Panc1 (cell line): ENCODE measurements at places on chromosomes 13 and 19. TPM values are rescaled to one million over a fixed set of nuclear protein-coding genes. Genes with fewer than 3 reads are reported as not detected.

DNA sequence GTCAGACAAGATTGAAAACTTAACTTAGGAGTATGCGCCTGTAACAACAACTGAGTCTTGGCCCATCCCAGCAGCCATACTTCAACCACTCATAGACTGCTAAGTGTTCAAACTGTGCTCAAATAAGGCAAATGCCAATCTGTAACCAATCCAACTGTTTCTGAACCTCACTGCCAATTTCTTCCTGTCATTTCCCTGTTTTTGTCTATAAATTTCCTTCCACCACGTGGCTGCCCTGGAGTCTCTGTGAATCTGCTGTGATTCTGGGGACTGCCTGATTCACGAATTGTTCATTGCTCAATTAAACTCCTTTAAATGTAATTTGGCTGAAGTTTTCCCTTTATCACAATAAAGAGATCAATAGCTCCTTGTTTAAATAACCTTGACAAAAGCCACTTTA lies 50.8 kb upstream of the FREM2 start:
- H3K4me3 ChIP-seq: no peak overlapping the region
- no peaks in the 10 kb centered on the region for H3K27me3 ChIP-seq
- no peak for DNase-seq
- H3K4me1 ChIP-seq: no peaks in the 10 kb centered on the region

DNA sequence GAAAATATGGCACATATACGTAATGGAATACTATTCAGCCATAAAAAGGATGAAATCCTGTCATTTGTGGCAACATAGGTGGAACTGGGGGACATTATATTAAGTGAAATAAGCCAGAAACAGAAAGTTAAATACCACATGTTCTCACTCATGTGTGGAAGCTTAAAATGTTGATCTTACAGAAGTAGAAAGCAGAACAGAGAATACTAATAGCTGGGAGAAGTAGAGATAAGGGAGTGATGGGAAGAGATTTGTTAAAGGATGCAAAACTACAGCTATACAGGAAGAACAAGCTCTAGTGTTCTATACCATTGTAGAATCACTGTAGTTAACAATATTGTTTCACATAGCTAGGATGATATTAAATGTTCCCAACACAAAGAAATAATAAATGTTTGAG lies 68.1 kb downstream of the RUBCNL start:
- H3K36me3 ChIP-seq: no peaks in the 10 kb centered on the region
- no peaks in the 10 kb centered on the region for H3K27me3 ChIP-seq
- no peak for DNase-seq
- H3K4me1 ChIP-seq: no peaks in the 10 kb centered on the region
- H3K27ac ChIP-seq: no peak overlapping the region

- no peak overlapping the region for H3K27ac ChIP-seq
- H3K36me3 ChIP-seq: no peaks in the 10 kb centered on the region
- H3K4me3 ChIP-seq: no peak overlapping the region
- no peaks in the 10 kb centered on the region for H3K4me1 ChIP-seq
- no peaks in the 10 kb centered on the region for H3K27me3 ChIP-seq
Observed at GRCh38 chr19:41641879-41642485, 15.1 kb upstream of the CEACAM4 start.

DNA sequence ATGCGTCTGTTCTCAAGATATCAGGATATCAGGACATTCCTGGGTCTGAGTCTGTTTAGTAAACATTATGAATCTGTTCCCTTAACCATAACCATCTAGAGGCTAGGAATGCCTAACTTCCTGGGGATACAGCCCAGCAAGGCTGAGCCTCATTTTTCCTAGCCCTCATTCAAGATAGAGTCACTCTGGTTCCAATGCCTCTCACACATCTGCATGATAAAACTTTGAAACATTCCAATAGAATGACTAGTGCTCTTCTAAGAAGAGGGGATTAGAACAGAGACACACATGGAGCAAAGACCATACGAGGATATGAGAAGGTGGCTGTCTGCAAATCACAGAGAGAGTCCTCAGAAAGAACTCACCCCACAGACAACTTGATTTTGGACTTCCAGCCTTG lies 20.6 kb upstream of the CABP5 start:
- no peaks in the 10 kb centered on the region for H3K4me1 ChIP-seq
- H3K36me3 ChIP-seq: no peaks in the 10 kb centered on the region

GRCh38 chr19:30225676-30226463 lies 146.3 kb upstream of the ZNF536 start:
- DNase-seq: no peak
- no peaks in the 10 kb centered on the region for H3K36me3 ChIP-seq
- H3K27ac ChIP-seq: no peak overlapping the region
- peak overlapping the region; percentile 73 for H3K4me3 ChIP-seq
- peaks cover 18% of the 10 kb centered on the region for H3K27me3 ChIP-seq
- peaks cover 15% of the 10 kb centered on the region for H3K4me1 ChIP-seq

DNA sequence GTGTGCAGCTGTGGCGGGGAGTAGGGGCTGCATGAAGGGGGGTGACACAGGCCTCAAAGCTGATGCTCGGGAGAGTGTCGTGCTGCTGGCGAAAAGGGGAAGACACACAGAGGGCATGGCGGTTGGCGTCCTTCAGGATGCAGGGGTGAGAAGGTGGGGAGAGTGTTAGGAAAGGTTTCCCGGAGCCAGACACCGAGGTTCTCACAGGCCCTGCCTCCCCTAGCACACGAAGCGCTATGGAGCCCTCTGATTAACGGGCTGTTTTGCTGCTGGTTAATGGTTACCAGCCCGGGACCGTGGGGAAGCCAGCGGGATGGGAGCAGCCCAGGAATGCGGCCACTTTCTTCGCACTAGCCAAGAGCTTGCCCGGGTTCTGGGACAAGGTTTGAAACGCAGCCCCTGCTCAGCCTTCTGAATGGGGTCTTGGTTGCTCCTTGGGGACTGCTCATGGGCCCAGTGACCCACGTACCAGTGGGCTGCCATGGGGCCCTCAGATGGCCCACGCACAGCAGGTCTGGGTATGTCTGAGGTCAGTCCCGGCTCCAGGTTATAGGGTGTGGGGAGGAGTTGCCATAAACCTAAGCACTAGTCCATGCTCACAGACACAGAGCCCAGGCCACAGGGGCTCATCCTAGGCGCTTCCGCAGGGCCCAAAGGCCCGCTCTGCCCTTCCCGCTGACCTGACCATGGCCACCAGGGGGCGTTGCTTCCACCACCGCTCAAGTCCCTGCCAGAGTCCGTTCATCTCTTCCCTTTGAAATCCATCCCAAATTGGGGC lies 31.3 kb upstream of the ISYNA1 start:
- DNase-seq: no peak
- H3K27me3 ChIP-seq: no peaks in the 10 kb centered on the region

INAFM1 gene
- 13.1 TPM for total RNA-seq

- no peaks in the 10 kb centered on the region for H3K36me3 ChIP-seq
- H3K4me1 ChIP-seq: no peaks in the 10 kb centered on the region
- no peak overlapping the region for H3K4me3 ChIP-seq
- H3K27ac ChIP-seq: no peak overlapping the region
Observed at GRCh38 chr13:19264711-19265110, 83.1 kb upstream of the TUBA3C start.

- DNase-seq: no peak
- H3K27me3 ChIP-seq: no peaks in the 10 kb centered on the region; the same call in 1 of the 2 replicates
- no peaks in the 10 kb centered on the region for H3K36me3 ChIP-seq
- H3K27ac ChIP-seq: no peak overlapping the region
Observed at GRCh38 chr13:110409581-110409992, 102.5 kb downstream of the COL4A2 start.

DNA sequence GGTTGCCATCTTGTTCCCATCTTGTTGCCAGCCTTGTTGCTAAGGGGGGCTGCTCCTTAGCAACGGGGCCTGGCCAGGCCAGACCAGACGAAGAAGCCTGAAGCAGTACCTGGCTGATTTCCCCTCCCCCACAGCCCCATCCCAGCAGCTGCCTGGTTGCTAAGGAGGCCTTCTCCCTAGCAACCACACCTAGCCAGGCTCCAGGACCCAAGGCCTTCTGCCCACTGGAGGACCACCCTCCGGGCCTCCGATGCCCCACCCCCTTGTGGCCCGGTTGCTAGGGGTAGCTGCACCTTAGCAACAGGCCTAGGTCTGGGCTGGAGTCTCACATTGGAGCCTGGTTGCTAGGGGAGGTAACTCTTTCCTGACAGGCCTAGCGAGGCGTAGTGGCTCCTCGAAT lies 3.9 kb downstream of the PRRG2 start:
- H3K4me3 ChIP-seq: no peak overlapping the region
- H3K27me3 ChIP-seq: no peaks in the 10 kb centered on the region
- 0 out of 2 replicates have a peak, but pooled peaks cover 2% of the 10 kb centered on the region for H3K4me1 ChIP-seq
- H3K36me3 ChIP-seq: peaks cover 4% of the 10 kb centered on the region; the same call in 1 of the 2 replicates
- no peak overlapping the region for H3K27ac ChIP-seq

DNA sequence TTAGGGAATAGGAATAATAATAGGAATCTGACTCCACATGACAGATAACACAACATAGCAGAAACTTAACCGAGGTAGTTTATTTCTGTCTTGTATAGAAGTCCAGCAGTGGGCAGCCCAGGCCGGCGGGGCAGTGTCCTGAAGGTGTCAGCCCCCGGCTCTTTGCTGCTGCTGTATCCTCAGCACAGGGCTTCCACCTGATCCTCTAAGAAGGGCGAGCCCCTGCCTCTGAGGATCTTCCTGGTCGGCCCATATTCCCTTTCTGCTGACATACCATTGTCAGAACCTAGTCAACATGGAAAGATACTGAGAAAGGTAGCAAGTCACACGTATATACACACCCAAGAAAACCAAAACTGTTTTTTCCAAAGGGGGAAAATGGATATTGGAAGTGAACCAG lies 56.2 kb upstream of the GPR183 start:
- no peak for DNase-seq
- H3K4me1 ChIP-seq: no peaks in the 10 kb centered on the region
- H3K4me3 ChIP-seq: no peak overlapping the region
- H3K36me3 ChIP-seq: no peaks in the 10 kb centered on the region; the same call in 1 of the 2 replicates
- H3K27ac ChIP-seq: no peak overlapping the region

FPR2 gene
- total RNA-seq: not detected

DNA sequence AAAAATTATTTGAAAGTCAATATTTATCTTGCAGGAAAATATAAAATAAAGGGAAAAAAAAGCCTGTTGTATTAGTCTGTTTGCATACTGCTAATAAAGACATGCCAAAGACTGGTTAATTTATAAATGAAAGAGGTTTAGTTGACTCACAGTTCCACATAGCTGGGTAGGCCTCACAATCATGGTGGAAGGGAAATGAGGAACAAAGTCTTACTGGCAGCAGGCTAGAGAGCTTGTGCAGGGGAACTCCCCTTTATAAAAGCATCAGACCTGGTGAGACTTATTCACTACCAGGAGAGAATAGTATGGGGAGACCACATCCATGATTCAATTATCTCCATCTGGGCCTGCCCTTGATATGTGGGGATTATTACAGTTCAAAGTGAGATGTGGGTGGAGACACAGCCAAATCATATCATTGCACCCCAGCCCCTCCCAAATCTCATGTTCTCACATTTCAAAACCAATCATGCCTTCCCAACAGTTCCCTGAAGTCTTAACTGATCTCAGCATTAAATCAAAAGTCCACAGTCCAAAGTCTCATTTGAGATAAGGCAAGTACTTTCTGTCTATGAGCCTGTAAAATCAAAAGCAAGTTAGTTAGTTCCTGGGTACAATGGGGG lies 1416.5 kb upstream of the SPRY2 start:
- H3K27ac ChIP-seq: no peak overlapping the region
- no peak overlapping the region for H3K4me3 ChIP-seq
- H3K36me3 ChIP-seq: no peaks in the 10 kb centered on the region
- no peaks in the 10 kb centered on the region for H3K27me3 ChIP-seq
- no peaks in the 10 kb centered on the region for H3K4me1 ChIP-seq

DNA sequence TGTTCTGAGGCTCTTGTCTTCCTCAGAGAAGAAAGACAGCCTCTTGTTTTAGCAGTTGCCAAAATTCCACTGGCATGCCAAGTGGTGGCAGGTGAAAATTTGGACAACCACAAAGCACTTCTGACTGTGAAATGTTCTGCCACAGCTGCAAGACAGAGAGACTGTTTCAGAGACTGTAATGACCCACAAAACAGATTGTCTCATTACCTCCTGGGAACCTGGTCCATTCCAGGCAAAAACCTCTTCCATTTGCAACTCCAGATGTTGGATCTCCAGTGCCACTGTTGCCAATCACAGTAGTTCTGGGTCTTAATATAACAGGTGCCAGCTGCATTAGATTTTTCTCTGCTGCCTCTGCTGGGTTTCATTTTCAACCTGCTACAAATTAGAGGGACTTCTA lies 911.5 kb downstream of the UQCRFS1 start:
- no peak for DNase-seq
- H3K4me3 ChIP-seq: no peak overlapping the region
- no peaks in the 10 kb centered on the region for H3K36me3 ChIP-seq
- no peak overlapping the region for H3K27ac ChIP-seq
- H3K4me1 ChIP-seq: no peaks in the 10 kb centered on the region
